ENCODE measurements at places on chromosomes 2 and 18.

GRCh38 chr18:57084331-57085271 lies 62.3 kb upstream of the BOD1L2 start:
- DNase-seq, result no peak

GRCh38 chr18:7808992-7809391 lies 241.9 kb downstream of the PTPRM start:
- DNase-seq, result no peak

DNA sequence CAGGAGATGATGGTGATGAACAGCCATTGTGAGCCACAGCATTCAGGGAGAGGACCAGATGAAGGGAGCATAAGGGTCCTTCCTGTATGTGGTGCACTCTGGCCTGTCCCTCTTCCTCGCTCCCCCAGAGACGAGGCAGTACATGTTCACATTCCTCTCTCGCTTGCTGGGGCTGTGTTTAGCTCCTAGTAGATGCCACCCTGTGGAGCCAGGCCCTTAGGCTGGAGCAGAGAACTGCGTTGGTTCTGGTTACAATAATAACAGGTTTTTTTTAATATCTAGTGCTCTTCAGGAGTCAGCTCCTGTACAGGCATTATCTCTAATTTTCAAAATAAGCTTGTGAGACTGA lies 171.1 kb upstream of the MYT1L start:
- no peak for DNase-seq

GRCh38 chr2:54318821-54319220 lies 62.8 kb upstream of the TSPYL6 start:
- DNase-seq, result no peak

- DNase-seq, result no peak
These were observed 127.5 kb downstream of the NFATC1 start for GRCh38 chr18:79523206-79523735.

DNA sequence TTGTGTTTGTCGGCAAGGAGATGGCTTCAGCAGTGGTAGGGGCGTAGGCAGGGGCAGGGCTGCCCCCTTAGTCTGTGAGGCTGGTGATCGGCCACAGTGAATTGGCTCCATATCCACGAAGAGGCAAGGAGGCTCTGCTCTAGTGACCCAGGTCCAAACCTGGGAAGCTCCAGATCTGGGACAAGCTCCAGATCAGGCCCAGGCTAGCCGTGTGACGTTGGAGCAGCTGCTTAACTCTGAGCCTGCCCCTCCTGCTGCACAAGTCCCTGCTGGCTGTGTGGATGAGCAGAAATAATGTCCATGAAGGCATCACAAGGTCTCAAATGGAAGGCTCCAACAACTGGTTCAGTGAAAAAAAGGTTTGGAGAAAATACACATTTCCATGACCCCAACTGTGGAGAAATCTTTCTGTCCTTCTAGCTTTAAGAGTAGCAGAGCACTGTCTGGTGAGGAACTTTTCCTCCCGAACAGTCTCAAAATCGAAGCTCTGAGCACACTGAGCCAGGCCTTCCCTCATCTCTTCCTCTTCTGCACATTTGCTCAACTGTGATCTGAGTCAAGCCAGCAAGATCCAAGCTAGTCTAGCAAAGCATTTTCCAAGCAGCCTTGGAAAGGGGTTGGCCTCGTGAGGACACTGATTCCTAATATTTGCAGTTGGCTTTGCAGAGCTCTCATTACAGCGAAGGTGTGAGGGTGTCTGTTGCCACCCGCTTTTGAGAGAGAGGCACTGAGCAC lies 67.0 kb upstream of the TCF7L1 start:
- DNase-seq, result no peak

GRCh38 chr2:43387092-43388062 lies 161.0 kb upstream of the ZFP36L2 start:
- no peak for DNase-seq

DNA sequence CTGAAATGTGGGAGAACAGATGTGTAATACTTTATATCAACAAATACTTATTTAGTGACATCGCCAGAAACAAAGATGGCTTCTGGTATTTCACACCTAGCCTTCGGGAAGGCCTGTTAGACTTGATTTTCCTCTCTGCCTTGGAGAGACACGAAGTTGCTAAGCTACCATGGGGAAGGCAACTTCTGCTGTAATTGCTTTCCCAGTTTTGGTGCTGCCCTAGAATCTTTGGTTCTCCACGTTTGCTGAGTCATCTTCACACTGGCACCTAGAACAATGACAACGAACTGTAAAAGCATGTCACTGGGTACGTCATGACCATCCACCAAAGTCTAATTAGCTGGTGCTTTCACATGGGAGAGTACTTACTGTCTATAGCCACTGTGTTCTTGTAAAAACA lies 58.7 kb upstream of the ACTR3 start:
- DNase-seq, result no peak

GRCh38 chr2:207066791-207067460 lies 98.8 kb downstream of the KLF7 start:
- no peak for DNase-seq
